ENCODE measurements at places on chromosomes 3 and 15. TPM values are rescaled to one million over a fixed set of nuclear protein-coding genes. Genes with fewer than 3 reads are reported as not detected.

- H3K27me3 ChIP-seq, result no peaks in the 10 kb centered on the region
- H3K4me3 ChIP-seq, result no peak overlapping the region
Observed at GRCh38 chr3:179732661-179733348, 80.0 kb downstream of the USP13 start.

- no peak overlapping the region for H3K27ac ChIP-seq
- no peak for DNase-seq
- H3K27me3 ChIP-seq, result no peaks in the 10 kb centered on the region
- peaks cover 8% of the 10 kb centered on the region for H3K4me1 ChIP-seq
- H3K4me3 ChIP-seq, result no peak overlapping the region
- no peaks in the 10 kb centered on the region for H3K36me3 ChIP-seq
Observed at GRCh38 chr3:146222204-146223046, 28.5 kb downstream of the PLSCR4 start.

GRCh38 chr3:189967254-189967865 lies 153.3 kb downstream of the P3H2 start:
- H3K4me1 ChIP-seq, result peaks cover 4% of the 10 kb centered on the region
- H3K4me3 ChIP-seq, result no peak overlapping the region
- DNase-seq, result no peak
- no peaks in the 10 kb centered on the region for H3K27me3 ChIP-seq
- peaks cover 9% of the 10 kb centered on the region for H3K36me3 ChIP-seq

GRCh38 chr15:55108858-55109518 lies 87.8 kb downstream of the RSL24D1 start:
- H3K27ac ChIP-seq, result no peak overlapping the region
- no peaks in the 10 kb centered on the region for H3K27me3 ChIP-seq

GRCh38 chr15:79209690-79210089 lies 72.8 kb upstream of the ANKRD34C start:
- no peaks in the 10 kb centered on the region for H3K36me3 ChIP-seq
- H3K4me3 ChIP-seq, result no peak overlapping the region
- H3K4me1 ChIP-seq, result peaks cover 17% of the 10 kb centered on the region
- H3K27ac ChIP-seq, result no peak overlapping the region
- no peak for DNase-seq
- H3K27me3 ChIP-seq, result peaks cover 66% of the 10 kb centered on the region

DNA sequence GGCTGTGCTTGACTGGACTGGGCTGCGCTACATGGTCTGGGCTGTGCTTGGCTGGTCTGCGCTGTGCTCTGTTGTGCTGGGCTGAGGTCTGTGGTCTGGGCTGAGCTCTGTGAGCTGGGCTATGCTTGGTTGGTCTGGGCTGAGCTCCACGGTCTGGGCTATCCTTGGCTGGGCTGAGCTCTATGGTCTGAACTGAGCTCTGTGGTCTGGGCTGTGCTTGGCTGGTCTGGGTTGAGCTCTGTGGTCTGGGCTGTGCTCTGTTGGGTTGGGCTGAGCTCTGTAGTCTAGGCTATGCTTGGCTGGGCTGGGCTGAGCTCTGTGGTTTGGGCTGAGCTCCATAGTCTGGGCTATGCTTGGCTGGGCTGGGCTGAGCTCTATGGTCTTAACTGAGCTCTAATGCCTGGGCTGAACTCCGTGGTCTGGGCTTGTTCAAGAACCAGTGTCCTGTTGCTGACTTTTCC lies 92.0 kb downstream of the PLXNA1 start:
- no peak overlapping the region for H3K4me3 ChIP-seq
- no peak for DNase-seq
- H3K36me3 ChIP-seq, result no peaks in the 10 kb centered on the region

DNA sequence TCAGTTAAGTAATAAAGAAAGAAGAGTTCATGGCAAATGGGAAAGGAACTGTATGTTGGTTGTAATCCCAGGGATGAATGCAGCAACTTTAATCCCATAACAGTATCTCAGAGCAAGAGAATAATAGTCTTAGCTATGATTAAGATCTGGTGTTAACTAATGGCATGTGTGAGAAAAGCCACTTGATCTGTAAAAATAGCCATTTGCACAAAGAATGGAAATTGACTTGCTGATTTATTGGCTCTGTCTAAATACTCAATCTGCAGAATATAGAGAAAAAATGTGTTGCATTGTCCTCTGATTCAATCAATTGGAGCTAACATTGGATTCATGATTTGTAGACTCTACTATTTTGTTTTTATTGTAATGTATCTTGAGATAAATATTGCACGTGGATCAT lies 987.0 kb downstream of the NSUN3 start:
- H3K36me3 ChIP-seq, result no peaks in the 10 kb centered on the region
- H3K27me3 ChIP-seq, result no peaks in the 10 kb centered on the region
- no peaks in the 10 kb centered on the region for H3K4me1 ChIP-seq
- H3K27ac ChIP-seq, result no peak overlapping the region
- no peak overlapping the region for H3K4me3 ChIP-seq
- no peak for DNase-seq

GRCh38 chr15:92020804-92021203 lies 167.3 kb downstream of the SLCO3A1 start:
- no peak overlapping the region for H3K27ac ChIP-seq
- no peaks in the 10 kb centered on the region for H3K4me1 ChIP-seq
- no peaks in the 10 kb centered on the region for H3K36me3 ChIP-seq
- no peak for DNase-seq

- no peak overlapping the region for H3K27ac ChIP-seq
- H3K4me1 ChIP-seq, result no peaks in the 10 kb centered on the region
- no peak overlapping the region for H3K4me3 ChIP-seq
- no peaks in the 10 kb centered on the region for H3K27me3 ChIP-seq
Observed at GRCh38 chr3:87461443-87461842, 185.1 kb upstream of the POU1F1 start.

DNA sequence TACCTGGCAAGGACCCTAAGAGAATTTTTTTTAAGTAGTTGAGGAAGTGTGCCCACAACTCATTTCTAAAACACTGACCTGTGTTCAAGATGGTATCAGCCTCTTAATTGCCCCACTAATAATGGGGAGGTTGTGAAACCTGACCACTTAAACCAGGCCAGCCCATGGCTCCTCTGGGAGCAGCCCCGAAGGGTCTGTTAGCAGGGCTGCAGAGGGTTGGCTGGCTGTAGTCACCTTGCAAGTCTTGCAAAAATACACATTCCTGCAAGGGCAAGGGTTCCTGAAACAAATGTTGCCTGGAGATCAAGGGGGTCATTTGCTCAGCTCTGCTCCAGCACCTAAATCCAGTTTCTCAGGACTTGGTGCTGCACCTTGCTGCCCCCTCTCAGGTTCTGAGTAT lies 3.2 kb downstream of the IL17RD start:
- no peaks in the 10 kb centered on the region for H3K36me3 ChIP-seq
- no peak for DNase-seq
- peaks cover 73% of the 10 kb centered on the region for H3K4me1 ChIP-seq
- H3K27ac ChIP-seq, result no peak overlapping the region
- no peak overlapping the region for H3K4me3 ChIP-seq

- peaks cover 11% of the 10 kb centered on the region for H3K27me3 ChIP-seq
- no peak overlapping the region for H3K27ac ChIP-seq
- no peak for DNase-seq
- H3K36me3 ChIP-seq, result no peaks in the 10 kb centered on the region
- peaks cover 26% of the 10 kb centered on the region for H3K4me1 ChIP-seq
- H3K4me3 ChIP-seq, result no peak overlapping the region
Observed at GRCh38 chr3:53768478-53769459, 77.5 kb downstream of the CHDH start.

GRCh38 chr3:14879211-14879874 lies 60.6 kb downstream of the FGD5 start:
- H3K27ac ChIP-seq, result no peak overlapping the region
- peaks cover 3% of the 10 kb centered on the region for H3K27me3 ChIP-seq
- DNase-seq, result no peak

DNA sequence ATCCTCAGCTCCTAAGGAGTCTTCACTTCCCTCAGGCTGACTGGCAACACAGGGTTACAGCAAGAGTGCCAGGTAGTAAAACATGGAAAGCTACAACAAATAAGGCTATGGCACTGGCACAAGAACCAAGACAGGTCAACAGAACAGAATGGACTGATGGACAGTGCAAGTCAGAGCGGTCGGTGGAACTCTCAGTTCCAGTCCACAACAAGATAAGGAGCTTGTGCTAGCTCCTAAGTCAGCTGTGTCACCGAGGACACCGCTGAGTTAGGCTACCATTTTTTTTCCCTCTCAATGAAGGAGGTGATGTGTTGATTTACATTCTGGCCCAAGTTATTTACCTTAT lies 55.9 kb upstream of the LIMD1 start:
- no peaks in the 10 kb centered on the region for H3K36me3 ChIP-seq
- H3K27me3 ChIP-seq, result no peaks in the 10 kb centered on the region
- peak overlapping the region; percentile 66 for H3K27ac ChIP-seq
- peaks cover 12% of the 10 kb centered on the region for H3K4me1 ChIP-seq

DNA sequence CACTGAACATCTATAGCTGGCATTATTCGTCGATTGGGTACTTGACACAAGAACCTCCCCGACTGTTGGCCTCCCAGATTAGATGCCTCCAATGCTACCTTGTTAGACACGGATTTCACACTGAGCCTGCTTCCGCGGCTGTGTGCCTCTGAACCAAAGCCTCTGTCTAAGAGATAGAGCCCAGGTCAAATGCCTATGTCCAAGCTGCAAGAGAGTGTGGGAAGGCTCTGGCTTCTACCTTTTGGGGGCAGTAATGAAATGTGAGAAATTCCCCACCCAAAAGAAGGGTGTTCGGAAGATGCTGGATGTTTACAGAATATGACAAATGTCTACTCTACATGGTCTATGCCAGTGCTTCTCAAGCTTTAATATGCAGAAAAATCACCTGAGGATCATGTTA lies 2.0 kb upstream of the RPUSD2 start:
- H3K36me3 ChIP-seq, result no peaks in the 10 kb centered on the region

DNA sequence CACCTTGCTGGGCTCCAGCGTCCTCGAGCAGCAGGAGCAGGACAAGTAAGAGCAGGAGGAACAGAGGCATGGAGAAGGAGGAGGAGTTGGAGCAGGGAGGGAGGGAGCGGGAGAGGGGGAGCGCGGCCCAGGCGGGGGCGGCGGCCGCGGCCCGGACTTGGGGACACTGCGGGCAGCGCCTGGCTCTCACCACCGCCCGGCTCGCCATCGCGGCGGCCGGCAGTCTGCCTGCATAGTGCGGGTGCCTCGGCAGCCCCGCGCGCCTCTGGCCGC lies 440 bp downstream of the DCBLD2 start:
- H3K4me1 ChIP-seq, result peaks cover 26% of the 10 kb centered on the region
- DNase-seq, result no peak
- peak overlapping the region; percentile 97 for H3K4me3 ChIP-seq
- peak overlapping the region; percentile 93 for H3K27ac ChIP-seq
- no peaks in the 10 kb centered on the region for H3K36me3 ChIP-seq
- H3K27me3 ChIP-seq, result no peaks in the 10 kb centered on the region

DNA sequence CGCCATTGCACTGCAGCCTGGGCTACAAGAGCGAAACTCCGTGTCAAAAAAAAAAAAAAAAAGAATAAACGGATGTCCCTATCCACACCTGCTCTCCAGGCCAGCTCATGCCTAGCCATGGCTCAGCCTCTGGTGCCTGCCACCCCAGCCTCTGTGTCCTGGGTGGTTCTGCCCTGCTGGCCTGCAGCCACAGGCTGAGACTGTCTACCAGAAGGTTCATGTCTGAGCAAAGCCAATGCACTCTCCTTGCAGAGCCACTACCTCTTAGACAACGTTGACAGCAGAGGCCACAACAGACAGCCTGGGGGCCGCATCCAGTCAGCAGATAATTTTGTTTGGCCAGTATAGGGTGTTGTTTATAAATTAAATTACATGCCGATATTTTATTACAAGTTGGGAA lies 127.7 kb downstream of the ASB7 start:
- H3K36me3 ChIP-seq, result no peaks in the 10 kb centered on the region
- H3K4me1 ChIP-seq, result peaks cover 6% of the 10 kb centered on the region
- no peak overlapping the region for H3K4me3 ChIP-seq
- DNase-seq, result no peak

- no peak overlapping the region for H3K27ac ChIP-seq
- no peaks in the 10 kb centered on the region for H3K36me3 ChIP-seq
- H3K27me3 ChIP-seq, result peaks cover 2% of the 10 kb centered on the region
- H3K4me1 ChIP-seq, result peaks cover 3% of the 10 kb centered on the region
- H3K4me3 ChIP-seq, result no peak overlapping the region
Observed at GRCh38 chr3:123732447-123732846, 147.6 kb upstream of the HACD2 start.

- H3K4me1 ChIP-seq, result no peaks in the 10 kb centered on the region
- no peak overlapping the region for H3K27ac ChIP-seq
- DNase-seq, result no peak
- peaks cover 26% of the 10 kb centered on the region for H3K27me3 ChIP-seq
- no peak overlapping the region for H3K4me3 ChIP-seq
Observed at GRCh38 chr15:82624438-82624837, 22.7 kb downstream of the CPEB1 start.

DNA sequence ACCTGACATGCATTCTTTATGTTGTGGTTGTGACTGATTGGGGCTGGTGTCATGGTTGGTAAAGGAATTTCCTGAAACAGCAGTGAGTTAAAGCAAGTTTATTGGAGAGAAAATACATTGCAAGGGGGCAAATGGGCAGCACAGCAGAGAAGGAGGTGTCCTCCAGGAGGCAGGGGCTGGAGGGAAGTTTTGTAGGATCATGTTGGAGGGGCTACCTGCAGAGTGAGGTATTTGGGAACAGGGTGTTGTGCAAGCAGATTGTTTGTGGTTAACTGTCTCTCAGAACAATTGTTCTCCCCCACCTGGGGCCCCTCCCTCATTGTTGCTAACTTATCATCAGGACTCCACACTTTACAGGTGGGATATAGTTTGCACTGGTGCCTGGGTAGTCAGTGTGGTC lies 196.0 kb downstream of the NSUN3 start:
- H3K27ac ChIP-seq, result no peak overlapping the region
- H3K36me3 ChIP-seq, result no peaks in the 10 kb centered on the region
- peaks cover under 1% of the 10 kb centered on the region for H3K27me3 ChIP-seq

- DNase-seq, result no peak
- H3K27me3 ChIP-seq, result no peaks in the 10 kb centered on the region
- H3K36me3 ChIP-seq, result peaks cover 2% of the 10 kb centered on the region
Observed at GRCh38 chr15:77064063-77064462, 6.8 kb downstream of the TSPAN3 start.

GRCh38 chr15:43118829-43119228 lies 13.0 kb upstream of the UBR1 start:
- no peaks in the 10 kb centered on the region for H3K36me3 ChIP-seq
- no peak overlapping the region for H3K4me3 ChIP-seq
- H3K27me3 ChIP-seq, result peaks cover 62% of the 10 kb centered on the region
- DNase-seq, result no peak
- peaks cover 7% of the 10 kb centered on the region for H3K4me1 ChIP-seq

GRCh38 chr15:69194025-69194827 lies 33.8 kb downstream of the GLCE start:
- H3K4me3 ChIP-seq, result no peak overlapping the region
- peaks cover 29% of the 10 kb centered on the region for H3K36me3 ChIP-seq
- H3K27me3 ChIP-seq, result no peaks in the 10 kb centered on the region
- peak overlapping the region; percentile 42 for H3K27ac ChIP-seq

- H3K27me3 ChIP-seq, result peaks cover 4% of the 10 kb centered on the region
- no peaks in the 10 kb centered on the region for H3K4me1 ChIP-seq
- no peak overlapping the region for H3K4me3 ChIP-seq
- H3K36me3 ChIP-seq, result no peaks in the 10 kb centered on the region
- no peak overlapping the region for H3K27ac ChIP-seq
Observed at GRCh38 chr15:33278816-33279612, 31.8 kb upstream of the RYR3 start.

Gene LRRC15
- total RNA-seq, result 0.05 TPM

Gene FSD2
- total RNA-seq, result not detected

Gene B3GNT5
- total RNA-seq, result 29.1 TPM

Gene C3orf70
- total RNA-seq, result 3.0 TPM

Gene PPP2R3A
- total RNA-seq, result 19.8 TPM

Gene PRKCD
- total RNA-seq, result 16.1 TPM

Gene BMF
- total RNA-seq, result 98.9 TPM

Gene CAND2
- total RNA-seq, result 14.0 TPM
